ENCODE measurements at places on chromosomes 16 and 17.

DNA sequence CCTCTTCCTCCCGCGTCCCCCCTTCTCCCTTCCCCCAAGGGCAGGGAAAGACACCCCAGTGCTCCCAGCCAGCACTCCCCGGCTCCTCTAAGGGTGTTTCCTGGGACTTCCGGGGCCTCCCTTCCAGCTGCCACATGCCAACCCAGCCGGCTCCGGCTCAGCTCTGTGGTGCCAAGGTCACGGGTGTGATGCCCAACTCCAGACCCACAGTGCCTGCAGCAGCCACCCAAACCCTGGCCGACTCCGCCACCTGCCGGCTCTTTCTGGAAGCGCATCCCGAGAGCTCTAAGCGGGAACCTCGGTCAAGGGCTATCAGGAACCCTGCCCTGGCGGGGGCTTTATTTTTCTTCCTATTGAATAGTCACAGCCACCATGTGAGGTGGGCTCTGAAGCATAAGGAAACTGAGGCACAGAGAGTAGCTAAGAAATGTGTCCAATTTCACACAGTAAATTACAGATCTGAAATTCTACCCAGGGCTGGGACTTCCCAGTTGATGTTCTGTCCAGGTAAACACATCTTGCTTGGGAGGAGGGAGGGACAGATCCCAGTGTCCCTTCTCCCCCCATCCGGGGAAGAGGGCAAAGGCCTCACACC is 3.3 kb upstream of the PPP1R1B start:
- DNase-seq, result peak; percentile 88

- peak; percentile 84 for DNase-seq
These were observed 34.0 kb downstream of the ADGRG5 start for GRCh38 chr16:57576429-57576870.

DNA sequence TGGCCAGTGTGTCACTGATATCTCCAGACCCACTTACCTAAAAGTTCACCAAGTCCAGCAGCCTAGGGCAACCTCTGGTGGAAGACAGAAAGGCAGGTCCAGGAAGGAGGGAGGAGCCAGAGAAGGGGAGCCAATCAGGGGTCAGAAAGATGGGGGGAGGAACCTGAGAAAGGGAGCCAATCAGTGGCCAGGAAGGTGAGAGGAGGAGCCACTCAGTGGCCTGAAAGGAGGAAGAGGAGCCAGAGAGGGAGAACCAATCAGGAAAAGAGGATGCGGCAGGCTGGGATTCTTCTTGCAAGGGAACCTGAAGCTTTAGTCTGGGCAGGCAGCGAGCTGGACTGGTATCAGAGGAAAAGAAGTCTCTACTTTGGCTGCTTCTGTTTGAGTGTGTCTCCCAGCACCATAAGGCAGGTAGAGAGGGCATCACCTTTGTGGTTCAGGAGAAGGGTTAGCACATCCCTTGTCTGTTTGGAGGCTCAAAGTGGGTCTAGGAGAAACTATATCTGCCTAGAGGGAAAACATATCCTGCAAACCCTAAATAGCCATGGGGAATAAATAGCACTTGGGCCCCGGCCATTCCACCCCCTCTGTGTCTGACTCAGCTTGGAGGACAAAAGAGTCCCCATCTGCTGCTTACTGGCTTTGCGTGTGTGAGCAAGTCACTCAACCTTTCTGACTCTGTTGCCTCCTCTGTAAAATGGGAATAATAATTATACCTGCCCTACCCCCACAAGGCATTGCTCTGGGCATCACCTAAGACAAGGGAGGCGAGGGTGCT is 43.4 kb upstream of the CRHR1 start:
- DNase-seq, result peak; percentile 31

- DNase-seq, result no peak
These were observed 1.5 kb upstream of the SYCE1L start for GRCh38 chr16:77197747-77198146.

Data from CD4-positive, alpha-beta T cell treated with Interleukin-10 for 1 hour (primary cell).